ENCODE measurements at places on chromosomes 4 and X. TPM values are rescaled to one million over a fixed set of nuclear protein-coding genes. Genes with fewer than 3 reads are reported as not detected.

DNA sequence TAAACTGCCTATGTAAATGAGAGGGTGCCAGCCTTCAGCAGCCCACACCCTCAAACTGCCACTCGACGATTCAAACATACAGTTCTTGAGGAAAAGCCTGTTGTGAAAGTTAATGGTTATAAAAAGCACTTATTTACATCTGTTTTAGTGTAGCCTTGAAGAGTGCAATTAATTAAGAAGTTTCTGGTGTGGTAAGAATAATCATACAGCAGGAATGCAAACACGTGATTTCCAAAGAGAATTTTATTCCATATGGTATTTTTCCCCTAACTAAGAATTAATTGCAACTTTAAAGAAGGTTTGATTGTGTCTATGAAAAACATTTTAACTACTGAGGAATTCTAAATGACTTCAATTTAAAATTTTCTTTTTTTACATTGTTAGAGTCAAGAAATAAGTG is 176.3 kb upstream of the PITX2 start:
- no peak for DNase-seq
- H3K27ac ChIP-seq, result no peak overlapping the region
- no peak overlapping the region for H3K4me3 ChIP-seq
- no peaks in the 10 kb centered on the region for H3K36me3 ChIP-seq

GRCh38 chrX:83077606-83078005 is 430.5 kb upstream of the POU3F4 start:
- H3K27ac ChIP-seq, result no peak overlapping the region
- H3K4me3 ChIP-seq, result no peak overlapping the region
- H3K4me1 ChIP-seq, result no peaks in the 10 kb centered on the region
- no peaks in the 10 kb centered on the region for H3K36me3 ChIP-seq
- DNase-seq, result no peak

GRCh38 chr4:173537613-173538147 is 7.7 kb upstream of the HAND2 start:
- H3K36me3 ChIP-seq, result no peaks in the 10 kb centered on the region
- H3K4me3 ChIP-seq, result no peak overlapping the region
- DNase-seq, result no peak
- H3K27ac ChIP-seq, result no peak overlapping the region
- peaks cover 13% of the 10 kb centered on the region for H3K27me3 ChIP-seq

GRCh38 chrX:70554081-70554480 is 109.4 kb downstream of the DLG3 start:
- no peak overlapping the region for H3K4me3 ChIP-seq
- no peak for DNase-seq
- no peak overlapping the region for H3K27ac ChIP-seq
- H3K27me3 ChIP-seq, result no peaks in the 10 kb centered on the region

DNA sequence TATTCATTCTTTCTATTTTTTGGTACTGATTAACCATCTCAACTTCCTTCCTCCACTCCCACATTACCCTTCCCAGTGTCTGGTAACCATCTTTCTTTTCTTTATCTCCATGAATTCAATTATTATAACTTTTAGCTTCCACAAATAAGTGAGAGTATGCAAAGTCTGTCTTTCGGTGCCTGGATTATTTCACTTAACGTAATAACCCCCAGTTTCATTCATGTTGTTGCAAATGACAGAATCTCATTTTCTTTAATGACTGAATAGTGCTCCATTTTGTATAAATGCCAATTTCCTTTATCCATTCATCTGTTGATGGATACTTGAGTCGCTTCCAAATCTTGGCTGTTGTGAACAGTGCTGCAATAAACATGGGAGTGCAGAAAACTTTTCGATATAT is 940.4 kb downstream of the GLUD2 start:
- no peak overlapping the region for H3K4me3 ChIP-seq
- H3K36me3 ChIP-seq, result no peaks in the 10 kb centered on the region
- no peak for DNase-seq

GRCh38 chrX:120486786-120487185 is 17.7 kb upstream of the LAMP2 start:
- no peak for DNase-seq
- no peaks in the 10 kb centered on the region for H3K27me3 ChIP-seq
- H3K27ac ChIP-seq, result no peak overlapping the region
- no peak overlapping the region for H3K4me3 ChIP-seq

DNA sequence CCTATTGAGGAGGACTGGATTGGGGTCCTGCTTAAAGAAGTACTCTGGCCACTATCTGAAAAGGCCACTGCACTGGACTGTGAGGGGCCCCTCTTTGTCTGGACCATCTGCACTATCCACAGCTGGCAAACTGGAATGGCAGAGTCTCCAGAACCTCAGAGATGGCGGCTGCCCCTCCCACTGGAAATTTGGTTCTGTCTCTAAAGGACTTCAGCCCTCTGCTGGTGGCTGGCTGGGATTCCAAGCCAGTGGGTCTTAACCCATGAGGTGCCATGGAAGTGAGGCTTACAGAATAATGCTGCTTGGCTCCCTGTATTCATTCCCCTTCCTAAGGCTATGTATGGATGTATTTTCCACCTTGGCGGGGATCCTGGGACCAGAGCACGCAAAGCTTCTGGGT is 41.6 kb upstream of the CYLC1 start:
- H3K4me1 ChIP-seq, result no peaks in the 10 kb centered on the region
- no peak overlapping the region for H3K27ac ChIP-seq
- no peaks in the 10 kb centered on the region for H3K36me3 ChIP-seq
- H3K27me3 ChIP-seq, result no peaks in the 10 kb centered on the region
- DNase-seq, result no peak
- no peak overlapping the region for H3K4me3 ChIP-seq

DNA sequence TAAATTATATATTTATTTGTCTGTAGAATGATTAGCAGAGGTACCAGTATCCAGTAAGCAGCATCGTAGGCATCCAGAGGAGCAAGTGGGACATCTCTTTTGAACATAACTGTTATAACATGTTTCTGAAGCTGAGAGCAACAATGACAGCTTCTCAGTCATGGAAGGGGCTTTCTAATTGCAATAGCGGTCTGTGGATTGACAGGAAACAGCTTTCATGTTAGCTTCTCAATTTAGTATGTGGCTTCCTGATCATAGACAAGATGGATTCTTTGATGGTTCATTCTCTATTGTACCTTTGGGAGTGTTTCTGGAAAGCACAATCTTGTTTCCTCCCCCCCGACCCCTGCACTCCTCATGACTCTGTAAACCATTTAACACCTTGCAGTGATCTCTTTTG is 434.6 kb upstream of the GNPDA2 start:
- H3K4me3 ChIP-seq, result no peak overlapping the region
- no peaks in the 10 kb centered on the region for H3K4me1 ChIP-seq
- no peaks in the 10 kb centered on the region for H3K27me3 ChIP-seq
- H3K27ac ChIP-seq, result no peak overlapping the region
- DNase-seq, result no peak
- H3K36me3 ChIP-seq, result no peaks in the 10 kb centered on the region

- no peaks in the 10 kb centered on the region for H3K36me3 ChIP-seq
- no peaks in the 10 kb centered on the region for H3K27me3 ChIP-seq
- no peak overlapping the region for H3K4me3 ChIP-seq
- H3K27ac ChIP-seq, result no peak overlapping the region
Measured at GRCh38 chr4:68070302-68070701, 59.4 kb downstream of the TMPRSS11F start.

GRCh38 chrX:45765281-45765680 is 564.6 kb upstream of the DIPK2B start:
- peaks cover 11% of the 10 kb centered on the region for H3K4me1 ChIP-seq
- no peak for DNase-seq
- no peak overlapping the region for H3K27ac ChIP-seq
- H3K27me3 ChIP-seq, result 0 out of 2 replicates have a peak, but pooled peaks cover 3% of the 10 kb centered on the region

- H3K27ac ChIP-seq, result no peak overlapping the region
- H3K36me3 ChIP-seq, result no peaks in the 10 kb centered on the region
- no peaks in the 10 kb centered on the region for H3K4me1 ChIP-seq
- H3K27me3 ChIP-seq, result no peaks in the 10 kb centered on the region
Measured at GRCh38 chrX:54248309-54248708, 65.3 kb upstream of the FAM120C start.

DNA sequence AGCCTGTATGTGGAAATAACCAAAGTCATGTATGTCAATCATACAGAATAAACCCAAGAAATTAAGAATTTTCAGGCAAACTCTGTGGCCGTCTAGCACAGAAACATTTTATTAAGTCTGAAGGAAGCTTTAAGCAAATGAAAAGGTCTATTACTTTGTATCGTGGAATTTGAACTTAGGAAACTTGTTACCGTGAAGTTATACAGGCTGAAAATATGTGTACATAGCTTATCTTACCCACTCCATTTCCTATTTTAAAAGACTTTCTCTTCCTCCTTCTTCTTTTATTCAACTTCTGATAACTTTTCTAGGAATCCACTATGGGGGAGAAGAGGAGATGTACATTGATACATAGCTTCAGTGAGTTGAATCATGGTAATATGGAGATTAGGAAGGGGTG is 108.3 kb downstream of the AGTR2 start:
- no peak overlapping the region for H3K4me3 ChIP-seq
- DNase-seq, result no peak
- no peaks in the 10 kb centered on the region for H3K4me1 ChIP-seq
- H3K27ac ChIP-seq, result no peak overlapping the region
- H3K36me3 ChIP-seq, result no peaks in the 10 kb centered on the region

Gene MCUB
- 38.2 TPM for total RNA-seq

Gene MAP3K15
- not detected for total RNA-seq

Gene AFP
- total RNA-seq, result 0.69 TPM

Gene BOD1L1
- total RNA-seq, result 32.3 TPM

Gene LDOC1
- total RNA-seq, result not detected

Gene SLITRK4
- 0.74 TPM for total RNA-seq

Data from GM12878 (cell line).